ENCODE measurements at places on chromosomes 12 and 14. TPM values are rescaled to one million over a fixed set of nuclear protein-coding genes. Genes with fewer than 3 reads are reported as not detected.

The PTPN21 gene
- polyA plus RNA-seq, result 5.0 TPM

The APOF gene
- 0.05 TPM for polyA plus RNA-seq

The KERA gene
- not detected for polyA plus RNA-seq

The CHST11 gene
- polyA plus RNA-seq, result 1.1 TPM

The MYH7 gene
- polyA plus RNA-seq, result 0.34 TPM

The CERS5 gene
- polyA plus RNA-seq, result 84.3 TPM

The AKAP5 gene
- polyA plus RNA-seq, result 0.04 TPM

The FAM222A gene
- polyA plus RNA-seq, result 5.6 TPM

The HOTAIR gene
- polyA plus RNA-seq, result not detected

The ULK1 gene
- 74.4 TPM for polyA plus RNA-seq

The NKX2-1 gene
- not detected for polyA plus RNA-seq

The SOAT2 gene
- 0.15 TPM for polyA plus RNA-seq

The KSR2 gene
- 1.1 TPM for polyA plus RNA-seq

The SERPINA9 gene
- polyA plus RNA-seq, result not detected

The RHOJ gene
- 6.7 TPM for polyA plus RNA-seq

The TDRD9 gene
- polyA plus RNA-seq, result 2.9 TPM

The KRT73 gene
- polyA plus RNA-seq, result not detected

The CABP1 gene
- 3.3 TPM for polyA plus RNA-seq

The TTC8 gene
- polyA plus RNA-seq, result 10.8 TPM

The CELA1 gene
- not detected for polyA plus RNA-seq

The NTF3 gene
- 0.46 TPM for polyA plus RNA-seq

The HNRNPA1 gene
- 641 TPM for polyA plus RNA-seq

The SLC6A15 gene
- 0.07 TPM for polyA plus RNA-seq

The DTD2 gene
- 5.5 TPM for polyA plus RNA-seq

The PLA2G1B gene
- 7,592 TPM for polyA plus RNA-seq

The SFSWAP gene
- 41.2 TPM for polyA plus RNA-seq

The SERPINA10 gene
- polyA plus RNA-seq, result 4.3 TPM

The VRTN gene
- polyA plus RNA-seq, result not detected

The RAD9B gene
- 0.26 TPM for polyA plus RNA-seq

The GNG2 gene
- polyA plus RNA-seq, result 4.8 TPM

The TECPR2 gene
- polyA plus RNA-seq, result 3.3 TPM

The GLS2 gene
- 33.6 TPM for polyA plus RNA-seq
